ENCODE measurements at places on chromosomes 7 and 10. TPM values are rescaled to one million over a fixed set of nuclear protein-coding genes. Genes with fewer than 3 reads are reported as not detected.

Gene APBB1IP
- 0.22 TPM for total RNA-seq

Gene GARIN1A
- not detected for total RNA-seq

Gene CDHR3
- total RNA-seq, result 0.34 TPM

DNA sequence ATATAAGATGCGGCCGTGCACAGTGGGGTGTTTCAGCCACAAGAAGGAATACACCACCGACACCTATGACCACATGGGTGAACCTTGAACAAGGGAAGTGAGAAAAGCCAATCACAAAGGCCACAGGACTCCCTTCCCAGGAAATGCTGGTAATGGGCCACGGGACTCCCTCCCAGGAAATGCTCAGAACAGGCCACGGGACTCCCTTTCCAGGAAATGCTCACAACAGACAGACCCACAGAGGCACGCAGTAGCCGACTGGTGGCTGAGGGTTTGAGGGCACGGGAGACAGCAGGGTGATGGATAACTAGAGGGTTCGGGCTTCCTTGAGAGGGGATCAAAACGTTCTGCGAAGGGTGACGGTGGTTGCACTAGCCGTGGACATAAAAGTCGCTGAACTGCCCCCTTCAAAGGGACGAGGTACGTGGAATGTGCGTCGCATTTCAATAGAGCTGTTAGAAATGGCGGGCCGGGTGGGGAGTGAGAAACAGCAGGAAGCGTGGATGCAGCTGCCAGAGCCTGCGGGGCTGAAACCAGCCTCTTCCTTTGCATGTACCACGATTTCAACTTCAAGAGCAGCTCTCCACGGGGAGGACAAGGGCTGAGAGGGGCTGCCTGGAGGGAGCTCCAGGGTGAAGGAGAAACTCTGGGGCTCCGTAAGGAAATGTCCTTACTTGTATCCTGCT is 274.0 kb downstream of the ELFN1 start:
- H3K36me3 ChIP-seq, result no peaks in the 10 kb centered on the region
- no peak overlapping the region for H3K27ac ChIP-seq
- no peak for DNase-seq
- H3K4me1 ChIP-seq, result peaks cover 74% of the 10 kb centered on the region
- no peak overlapping the region for H3K4me3 ChIP-seq

DNA sequence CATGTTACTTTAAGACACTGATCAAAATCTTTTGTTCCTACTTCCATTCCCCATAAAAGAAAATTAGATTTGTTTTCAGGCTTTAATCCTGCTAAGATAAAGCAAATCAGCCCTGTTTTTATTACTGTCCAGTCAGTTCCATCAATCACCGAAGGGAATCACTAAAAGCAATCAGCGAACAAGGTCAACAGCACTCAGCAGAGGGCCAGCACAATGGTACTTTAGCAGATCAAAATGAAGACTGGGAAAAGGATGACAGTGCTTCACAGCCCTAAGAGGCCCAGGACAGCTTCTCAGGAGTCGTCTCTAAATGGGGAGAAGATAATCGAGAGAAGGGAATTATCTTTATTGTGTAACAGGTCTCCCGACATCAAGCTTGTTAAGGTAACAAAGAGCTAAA is 32.7 kb downstream of the SEM1 start:
- no peaks in the 10 kb centered on the region for H3K36me3 ChIP-seq
- H3K4me1 ChIP-seq, result no peaks in the 10 kb centered on the region
- no peak for DNase-seq
- H3K4me3 ChIP-seq, result no peak overlapping the region
- no peaks in the 10 kb centered on the region for H3K27me3 ChIP-seq

GRCh38 chr7:14793151-14793550 is 109.4 kb downstream of the DGKB start:
- H3K27me3 ChIP-seq, result no peaks in the 10 kb centered on the region
- H3K4me1 ChIP-seq, result no peaks in the 10 kb centered on the region
- no peaks in the 10 kb centered on the region for H3K36me3 ChIP-seq
- no peak for DNase-seq
- H3K27ac ChIP-seq, result no peak overlapping the region

DNA sequence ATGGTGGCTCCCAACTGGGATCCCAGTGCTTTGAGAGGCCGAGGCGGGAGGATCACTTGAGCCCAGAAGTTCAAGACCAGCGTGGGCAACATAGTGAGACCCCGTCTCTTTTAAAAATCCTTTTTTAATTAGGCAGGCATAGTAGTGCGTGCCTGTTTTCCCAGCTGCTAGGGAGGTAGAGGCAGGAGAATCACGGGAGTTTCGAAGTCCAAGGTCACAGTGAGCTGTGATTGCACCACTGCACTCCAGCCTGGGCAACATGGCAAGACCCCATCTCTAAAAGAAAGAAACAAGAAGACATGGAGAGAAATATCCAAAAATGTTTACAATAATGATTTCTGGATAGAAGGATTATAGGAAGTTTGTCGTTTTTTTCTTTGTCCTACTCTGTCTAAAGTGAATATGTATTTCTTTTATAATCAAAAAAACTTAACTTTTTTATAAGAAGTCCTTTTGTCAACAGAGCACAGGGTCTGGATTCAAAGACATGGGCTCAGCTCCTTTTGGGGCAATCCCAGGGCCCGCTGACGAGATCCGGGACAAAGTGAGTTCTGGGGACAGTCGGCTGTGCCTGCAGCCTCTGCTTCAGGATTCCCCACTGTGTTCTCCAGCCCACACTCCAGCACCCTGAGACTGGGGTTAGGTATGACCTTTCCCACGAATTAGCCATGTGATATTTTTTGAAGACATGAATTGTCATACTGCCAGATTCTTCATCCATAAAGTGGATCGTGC is 45.6 kb downstream of the PDGFA start:
- H3K27ac ChIP-seq, result no peak overlapping the region
- no peaks in the 10 kb centered on the region for H3K36me3 ChIP-seq
- no peak for DNase-seq
- no peak overlapping the region for H3K4me3 ChIP-seq

DNA sequence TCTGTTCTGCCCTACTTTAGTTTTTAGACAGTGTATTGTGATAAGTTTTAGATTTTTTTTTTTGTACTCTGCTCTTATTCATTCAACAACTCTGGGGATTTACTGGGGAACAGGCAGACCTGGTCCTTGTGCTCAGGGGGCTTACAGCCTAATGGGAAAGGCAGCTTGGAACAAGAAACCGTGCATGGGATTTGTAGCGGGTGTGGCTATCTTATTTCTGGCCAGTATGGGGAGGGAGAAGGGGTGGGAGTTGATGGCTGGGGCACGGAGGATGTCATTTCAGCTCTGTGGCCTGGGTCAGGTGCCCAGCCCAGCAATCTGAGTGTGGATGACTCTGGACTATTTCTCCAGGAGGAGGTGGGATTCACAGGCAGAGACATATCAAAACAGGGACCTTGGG is 47.0 kb downstream of the GRK5 start:
- H3K4me3 ChIP-seq, result no peak overlapping the region
- H3K36me3 ChIP-seq, result no peaks in the 10 kb centered on the region
- no peaks in the 10 kb centered on the region for H3K27me3 ChIP-seq
- DNase-seq, result no peak

- peaks cover 58% of the 10 kb centered on the region for H3K27me3 ChIP-seq
- no peak for DNase-seq
- H3K4me3 ChIP-seq, result no peak overlapping the region
- no peak overlapping the region for H3K27ac ChIP-seq
Measured at GRCh38 chr7:151628846-151629604, 109.3 kb upstream of the RHEB start.

GRCh38 chr7:77184463-77184862 is 15.2 kb downstream of the FGL2 start:
- no peak overlapping the region for H3K27ac ChIP-seq
- H3K4me3 ChIP-seq, result no peak overlapping the region
- DNase-seq, result no peak
- no peaks in the 10 kb centered on the region for H3K36me3 ChIP-seq
- H3K27me3 ChIP-seq, result no peaks in the 10 kb centered on the region

DNA sequence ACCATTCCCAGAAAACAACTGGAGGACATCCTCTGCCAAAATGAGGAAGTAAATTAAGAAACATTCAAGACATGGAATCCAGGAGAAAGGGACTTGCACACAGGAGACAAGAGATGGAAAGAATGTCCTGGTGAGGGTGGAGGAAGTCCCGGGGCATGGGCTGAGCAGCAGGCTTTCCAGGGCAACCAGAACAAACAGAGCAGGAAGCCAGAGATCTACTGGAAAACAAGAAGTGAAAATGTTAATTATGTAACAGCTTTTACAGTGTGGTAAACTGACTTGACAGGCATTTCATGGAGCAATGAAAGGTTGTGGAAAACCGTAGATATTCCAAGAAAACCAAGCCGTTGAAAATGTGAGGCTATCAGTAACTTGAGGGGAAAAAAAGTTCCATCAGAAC is 55.2 kb upstream of the ZNF746 start:
- H3K27me3 ChIP-seq, result no peaks in the 10 kb centered on the region
- no peak for DNase-seq
- H3K27ac ChIP-seq, result no peak overlapping the region
- H3K4me1 ChIP-seq, result no peaks in the 10 kb centered on the region
- H3K36me3 ChIP-seq, result peaks cover 70% of the 10 kb centered on the region
- no peak overlapping the region for H3K4me3 ChIP-seq
